Lung (tissue), 17 donors: ENCODE measurements at places on chromosomes 11 and 22.

DNA sequence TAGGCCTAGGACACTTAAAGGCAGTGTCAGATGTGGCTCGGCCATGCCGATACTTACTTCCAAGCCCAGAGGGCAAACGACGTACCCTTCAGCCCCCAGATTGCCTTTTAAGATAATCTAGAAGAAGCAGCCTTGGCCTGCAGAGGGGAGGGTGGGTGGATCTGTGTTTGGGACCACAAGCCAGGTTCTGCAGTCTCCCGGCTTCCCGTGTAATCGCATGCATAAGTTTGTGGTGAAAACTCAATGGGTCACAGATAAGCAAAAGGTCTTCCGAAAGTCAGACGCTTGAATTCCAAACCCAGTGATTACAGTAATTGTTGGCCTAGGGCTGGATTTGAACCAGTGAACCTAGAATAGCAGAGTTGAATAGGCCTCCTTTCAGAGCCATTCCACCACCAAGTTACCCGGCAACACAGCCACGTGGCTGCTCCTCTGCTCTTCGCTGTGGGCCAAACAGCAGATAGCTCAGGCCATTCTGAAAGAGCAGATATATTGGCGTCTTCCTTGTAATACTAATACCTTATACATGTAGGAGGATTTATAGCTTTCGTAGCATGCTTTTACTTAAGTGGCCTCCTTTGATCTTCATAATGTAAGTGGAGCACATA lies 170.8 kb upstream of the CADM1 start:
- no peaks in the 10 kb centered on the region for H3K36me3 ChIP-seq
- H3K4me3 ChIP-seq, result no peak overlapping the region
- H3K27ac ChIP-seq, result no peak overlapping the region
- H3K4me1 ChIP-seq, result no peaks in the 10 kb centered on the region
- no peaks in the 10 kb centered on the region for H3K27me3 ChIP-seq

GRCh38 chr22:44037519-44038375 lies 13.6 kb downstream of the PARVB start:
- peak overlapping the region; percentile 82 for H3K27ac ChIP-seq
- H3K4me1 ChIP-seq, result peaks cover 11% of the 10 kb centered on the region
- H3K4me3 ChIP-seq, result no peak overlapping the region
- no peak for DNase-seq

- peaks cover 13% of the 10 kb centered on the region for H3K4me1 ChIP-seq
- no peak overlapping the region for H3K4me3 ChIP-seq
- H3K27me3 ChIP-seq, result no peaks in the 10 kb centered on the region
- DNase-seq, result peak; percentile 47
- no peak overlapping the region for H3K27ac ChIP-seq
- no peaks in the 10 kb centered on the region for H3K36me3 ChIP-seq
Measured at GRCh38 chr22:46422896-46423295, 87.4 kb downstream of the TRMU start.

GRCh38 chr11:64888729-64889511 lies 10.5 kb upstream of the EHD1 start:
- H3K27me3 ChIP-seq, result no peaks in the 10 kb centered on the region
- H3K4me3 ChIP-seq, result no peak overlapping the region
- no peak overlapping the region for H3K27ac ChIP-seq
- DNase-seq, result no peak
- no peaks in the 10 kb centered on the region for H3K4me1 ChIP-seq
- H3K36me3 ChIP-seq, result no peaks in the 10 kb centered on the region

DNA sequence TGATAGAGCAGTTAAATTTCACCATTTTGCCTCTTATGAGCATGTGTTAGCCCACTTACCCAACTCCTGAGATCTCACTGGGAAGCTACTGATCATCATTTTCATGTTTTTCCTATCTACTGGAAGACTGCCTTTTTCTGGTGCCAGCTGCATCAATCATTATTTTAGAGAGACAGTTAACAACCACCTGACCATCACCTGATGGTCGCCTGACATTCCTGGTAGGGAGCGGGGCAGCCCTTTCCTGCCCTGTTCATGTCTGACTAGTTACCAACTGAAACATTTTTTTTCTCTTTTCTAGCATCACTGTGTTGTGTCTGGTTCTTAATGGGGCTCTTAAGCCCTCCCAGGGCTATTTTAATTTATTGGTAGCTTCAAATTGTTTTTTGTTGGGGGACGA lies 20.2 kb upstream of the PATL1 start:
- no peaks in the 10 kb centered on the region for H3K36me3 ChIP-seq
- H3K27ac ChIP-seq, result no peak overlapping the region
- H3K4me3 ChIP-seq, result no peak overlapping the region

- no peak overlapping the region for H3K27ac ChIP-seq
- H3K27me3 ChIP-seq, result no peaks in the 10 kb centered on the region
- DNase-seq, result no peak
- no peaks in the 10 kb centered on the region for H3K4me1 ChIP-seq
- H3K4me3 ChIP-seq, result no peak overlapping the region
Measured at GRCh38 chr11:2530131-2530854, 85.5 kb downstream of the KCNQ1 start.

DNA sequence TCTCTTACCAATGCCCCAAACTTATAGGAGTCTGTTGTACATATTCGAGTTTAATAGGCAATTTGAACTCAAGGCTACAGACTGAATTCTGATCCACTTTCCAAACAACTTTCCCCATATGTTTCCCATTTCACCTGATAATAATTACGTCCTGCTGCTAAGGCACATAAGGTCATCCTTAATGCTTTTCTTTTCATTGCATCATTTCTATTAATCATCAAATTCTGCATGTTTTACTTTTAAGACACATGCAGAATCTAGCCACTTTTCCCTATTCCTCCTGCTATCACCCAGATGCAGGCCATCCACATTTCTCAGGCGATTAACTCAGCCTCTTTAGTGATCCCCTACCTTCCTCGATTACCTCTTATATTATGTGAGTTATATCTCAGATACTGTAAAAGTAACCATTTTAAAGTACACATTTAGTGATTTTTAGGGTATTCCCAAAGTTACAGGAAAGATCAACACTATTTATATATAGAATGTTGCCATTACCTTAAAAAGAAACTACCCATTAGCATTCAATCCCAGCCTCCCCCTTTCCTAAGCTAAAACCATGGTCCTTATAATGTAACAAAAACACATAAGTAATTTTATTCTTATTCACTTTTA lies 14.9 kb downstream of the XKR3 start:
- H3K36me3 ChIP-seq, result no peaks in the 10 kb centered on the region
- H3K27me3 ChIP-seq, result no peaks in the 10 kb centered on the region
- H3K27ac ChIP-seq, result no peak overlapping the region
- no peak for DNase-seq

GRCh38 chr11:130513132-130513531 lies 64.7 kb downstream of the ADAMTS15 start:
- peak; percentile 67 for DNase-seq
- H3K36me3 ChIP-seq, result no peaks in the 10 kb centered on the region
- H3K4me1 ChIP-seq, result peaks cover 6% of the 10 kb centered on the region
- H3K27ac ChIP-seq, result peak overlapping the region; percentile 1
- H3K27me3 ChIP-seq, result no peaks in the 10 kb centered on the region
- no peak overlapping the region for H3K4me3 ChIP-seq

- no peak overlapping the region for H3K27ac ChIP-seq
- H3K4me1 ChIP-seq, result peaks cover 60% of the 10 kb centered on the region
- H3K27me3 ChIP-seq, result no peaks in the 10 kb centered on the region
- H3K4me3 ChIP-seq, result no peak overlapping the region
Measured at GRCh38 chr11:125167954-125168835, 3.6 kb downstream of the PKNOX2 start.

GRCh38 chr11:83156996-83157593 lies at the start of gene PCF11:
PCF11 (plus strand) TSS chr11:83157131; CDS start chr11:83157440, 309 bp downstream.
- H3K27ac ChIP-seq, result peak within 1 kb of the TSS; percentile 97
- peaks cover 13% of the 10 kb centered on the region for H3K36me3 ChIP-seq
- DNase-seq, result no peak
- H3K4me1 ChIP-seq, result peaks cover 5% of the 10 kb centered on the region
- H3K4me3 ChIP-seq, result peak within 1 kb of the TSS; percentile 94

DNA sequence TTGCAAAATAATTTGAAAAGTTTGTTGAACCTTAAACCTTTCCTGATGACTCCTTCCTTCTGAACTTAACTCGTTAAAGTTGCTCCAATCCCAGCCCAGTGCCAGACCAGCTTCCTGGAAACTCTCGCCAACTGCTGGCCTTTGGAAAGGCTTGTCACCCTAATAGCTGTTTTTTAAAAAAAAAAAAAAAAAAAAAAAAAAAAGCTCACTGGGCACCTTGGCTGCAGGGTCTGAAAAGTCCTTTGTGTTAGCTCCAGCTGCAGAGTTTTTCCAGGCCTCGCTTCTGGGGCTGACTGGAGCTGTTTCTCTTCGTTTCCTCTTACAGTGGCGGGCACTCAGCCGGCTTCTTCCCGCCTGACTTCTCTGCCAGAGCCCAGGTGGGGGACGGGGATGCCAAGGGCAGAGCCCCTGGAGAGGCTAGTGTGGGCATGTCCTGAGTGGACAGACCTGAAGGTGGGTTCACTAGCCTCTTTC lies 25.1 kb downstream of the KCNQ1OT1 start:
- DNase-seq, result peak; percentile 47
- H3K4me3 ChIP-seq, result no peak overlapping the region
- H3K27ac ChIP-seq, result no peak overlapping the region
- H3K36me3 ChIP-seq, result no peaks in the 10 kb centered on the region
- H3K27me3 ChIP-seq, result no peaks in the 10 kb centered on the region

DNA sequence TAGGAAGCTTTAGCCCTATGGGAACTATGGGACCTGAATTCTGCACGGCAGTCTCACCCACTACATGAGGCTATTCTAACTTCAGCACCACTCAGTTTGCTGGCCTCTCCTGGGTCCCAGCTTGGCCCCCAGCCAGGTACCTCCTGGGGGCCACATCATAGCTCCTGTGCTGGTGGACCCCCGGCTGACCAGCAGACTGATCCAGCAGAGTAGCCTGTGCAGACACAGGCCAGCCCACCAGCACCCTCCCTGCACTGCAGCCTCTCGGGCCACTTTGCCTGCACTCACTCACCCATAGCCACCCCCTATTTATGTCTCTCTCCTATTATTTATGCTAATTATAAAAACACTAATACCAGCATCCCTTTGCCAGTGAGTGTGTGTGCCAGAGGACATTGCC lies 1.2 kb upstream of the OR10AG1 start:
- no peak overlapping the region for H3K4me3 ChIP-seq
- DNase-seq, result no peak
- H3K36me3 ChIP-seq, result no peaks in the 10 kb centered on the region
- H3K4me1 ChIP-seq, result no peaks in the 10 kb centered on the region
- no peak overlapping the region for H3K27ac ChIP-seq

- no peaks in the 10 kb centered on the region for H3K27me3 ChIP-seq
- no peaks in the 10 kb centered on the region for H3K36me3 ChIP-seq
- no peak overlapping the region for H3K27ac ChIP-seq
Measured at GRCh38 chr11:35235936-35236666, 97.1 kb downstream of the CD44 start.

DNA sequence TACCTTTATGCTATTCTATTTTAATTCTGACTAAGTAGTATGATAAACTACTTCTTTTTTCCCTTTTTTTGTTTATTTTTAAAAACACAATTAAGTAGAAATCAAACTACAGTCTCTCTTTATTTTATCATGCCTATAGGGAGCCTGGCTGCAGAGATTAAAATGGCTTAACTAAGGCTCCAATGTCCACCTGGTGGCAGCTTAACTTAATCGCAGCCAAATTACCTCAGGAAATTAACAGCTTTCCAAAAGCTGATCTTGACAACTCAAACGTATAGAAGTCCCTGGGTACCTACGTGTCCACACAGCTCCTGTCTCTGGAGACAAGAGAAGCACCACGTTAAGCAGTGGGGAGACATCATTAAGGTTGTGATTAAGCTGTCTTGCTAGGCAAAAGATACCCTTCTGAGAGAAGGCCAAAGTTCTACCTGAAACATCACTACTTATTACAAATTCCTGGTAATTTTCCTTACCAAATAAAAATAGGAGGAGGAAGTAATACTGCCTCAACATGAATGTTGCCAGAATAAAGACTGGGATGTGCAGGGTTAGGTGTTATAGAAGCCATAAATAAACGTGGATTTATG lies 63.2 kb upstream of the SNX19 start:
- no peak overlapping the region for H3K27ac ChIP-seq
- peak; percentile 8 for DNase-seq
- H3K4me1 ChIP-seq, result no peaks in the 10 kb centered on the region
- no peaks in the 10 kb centered on the region for H3K36me3 ChIP-seq

- H3K36me3 ChIP-seq, result no peaks in the 10 kb centered on the region
- no peak overlapping the region for H3K27ac ChIP-seq
- H3K27me3 ChIP-seq, result no peaks in the 10 kb centered on the region
- H3K4me3 ChIP-seq, result no peak overlapping the region
Measured at GRCh38 chr11:134346976-134347350, 15.2 kb downstream of the GLB1L2 start.

DNA sequence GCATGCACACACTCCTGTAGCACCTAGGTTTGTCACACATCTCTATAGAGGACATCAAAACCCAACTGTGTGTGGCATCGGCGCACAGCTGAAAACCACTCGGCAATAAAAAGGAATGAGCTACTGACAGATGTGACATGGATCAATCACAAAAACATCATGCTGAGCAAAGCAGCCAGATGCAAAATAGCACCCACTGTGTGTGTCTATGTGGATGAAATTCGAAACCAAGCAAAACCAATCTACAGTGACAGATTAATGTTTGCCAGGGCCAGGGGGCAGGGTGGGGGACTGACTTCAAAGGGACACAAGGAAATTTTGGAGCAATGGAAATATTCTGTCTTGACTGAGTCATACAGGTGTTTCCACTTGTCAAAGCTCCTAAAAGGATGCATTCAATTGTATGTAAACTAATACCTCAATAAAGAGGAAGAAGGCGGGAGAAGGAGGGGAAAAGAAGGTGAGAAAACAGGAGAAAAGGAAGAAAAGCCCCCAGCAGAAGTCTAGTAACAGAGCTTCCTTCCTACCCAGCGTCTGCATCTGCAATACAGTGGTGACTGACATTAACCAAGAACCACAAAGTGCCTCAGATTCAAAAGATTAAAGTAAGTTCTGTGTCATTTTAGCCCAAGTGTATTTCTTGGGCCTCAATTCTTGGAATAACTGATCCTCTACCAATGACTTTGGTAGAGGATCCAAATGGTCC lies 49.8 kb downstream of the PACSIN2 start:
- DNase-seq, result no peak
- no peaks in the 10 kb centered on the region for H3K27me3 ChIP-seq
- no peak overlapping the region for H3K4me3 ChIP-seq
- H3K4me1 ChIP-seq, result peaks cover 11% of the 10 kb centered on the region
- H3K36me3 ChIP-seq, result no peaks in the 10 kb centered on the region
- no peak overlapping the region for H3K27ac ChIP-seq

GRCh38 chr11:823441-824291 lies 4.1 kb upstream of the CRACR2B start:
- no peak overlapping the region for H3K4me3 ChIP-seq
- no peaks in the 10 kb centered on the region for H3K36me3 ChIP-seq
- H3K27me3 ChIP-seq, result peaks cover 4% of the 10 kb centered on the region
- no peak overlapping the region for H3K27ac ChIP-seq
- no peak for DNase-seq
- H3K4me1 ChIP-seq, result peaks cover 18% of the 10 kb centered on the region
